Heart left ventricle (tissue), 16 donors: ENCODE measurements at places on chromosomes 1 and 21. TPM values are rescaled to one million over a fixed set of nuclear protein-coding genes. Genes with fewer than 3 reads are reported as not detected.

The POGZ gene
- polyA plus RNA-seq, result 20.6 TPM

The ZNF670 gene
- polyA plus RNA-seq, result 1.6 TPM

The CLCA1 gene
- polyA plus RNA-seq, result not detected

The NPHS2 gene
- not detected for polyA plus RNA-seq

The OR2T6 gene
- not detected for polyA plus RNA-seq

The SPRR2B gene
- polyA plus RNA-seq, result not detected

The DRAXIN gene
- polyA plus RNA-seq, result 0.03 TPM

GRCh38 chr1:46812065-46812963 is 13.5 kb downstream of the CYP4B1 start:
- H3K4me1 ChIP-seq, result peaks cover 13% of the 10 kb centered on the region
- no peak overlapping the region for H3K27ac ChIP-seq
- no peaks in the 10 kb centered on the region for H3K27me3 ChIP-seq
- H3K36me3 ChIP-seq, result no peaks in the 10 kb centered on the region
- peak; percentile 61 for DNase-seq

DNA sequence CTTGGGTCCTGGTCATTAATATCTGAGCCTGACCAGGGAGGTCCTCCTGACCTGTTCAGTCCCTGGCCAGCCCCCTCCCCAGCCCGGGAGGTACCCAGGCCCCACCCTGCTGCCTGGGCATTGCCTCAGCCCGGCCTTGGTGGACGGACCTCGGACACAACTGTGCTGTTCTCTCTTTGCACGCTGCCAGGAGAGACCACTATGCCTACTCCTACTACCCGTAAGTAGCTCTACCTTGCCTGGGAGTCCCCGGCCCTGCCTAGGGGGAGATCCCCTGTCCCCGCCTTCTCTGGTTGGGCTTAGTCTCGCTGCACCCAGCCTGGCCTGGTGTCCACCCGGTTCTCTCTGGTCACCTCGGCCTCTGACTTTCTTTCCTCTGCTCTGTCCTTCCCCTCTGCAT is 53.2 kb downstream of the PTPRU start:
- DNase-seq, result no peak
- H3K27me3 ChIP-seq, result no peaks in the 10 kb centered on the region
- no peaks in the 10 kb centered on the region for H3K36me3 ChIP-seq
- H3K4me1 ChIP-seq, result no peaks in the 10 kb centered on the region
- no peak overlapping the region for H3K4me3 ChIP-seq

- peak; percentile 18 for DNase-seq
- peaks cover 12% of the 10 kb centered on the region for H3K36me3 ChIP-seq
- H3K4me3 ChIP-seq, result no peak overlapping the region
- no peaks in the 10 kb centered on the region for H3K27me3 ChIP-seq
Measured at GRCh38 chr1:174974711-174975119, 25.0 kb upstream of the CACYBP start.

DNA sequence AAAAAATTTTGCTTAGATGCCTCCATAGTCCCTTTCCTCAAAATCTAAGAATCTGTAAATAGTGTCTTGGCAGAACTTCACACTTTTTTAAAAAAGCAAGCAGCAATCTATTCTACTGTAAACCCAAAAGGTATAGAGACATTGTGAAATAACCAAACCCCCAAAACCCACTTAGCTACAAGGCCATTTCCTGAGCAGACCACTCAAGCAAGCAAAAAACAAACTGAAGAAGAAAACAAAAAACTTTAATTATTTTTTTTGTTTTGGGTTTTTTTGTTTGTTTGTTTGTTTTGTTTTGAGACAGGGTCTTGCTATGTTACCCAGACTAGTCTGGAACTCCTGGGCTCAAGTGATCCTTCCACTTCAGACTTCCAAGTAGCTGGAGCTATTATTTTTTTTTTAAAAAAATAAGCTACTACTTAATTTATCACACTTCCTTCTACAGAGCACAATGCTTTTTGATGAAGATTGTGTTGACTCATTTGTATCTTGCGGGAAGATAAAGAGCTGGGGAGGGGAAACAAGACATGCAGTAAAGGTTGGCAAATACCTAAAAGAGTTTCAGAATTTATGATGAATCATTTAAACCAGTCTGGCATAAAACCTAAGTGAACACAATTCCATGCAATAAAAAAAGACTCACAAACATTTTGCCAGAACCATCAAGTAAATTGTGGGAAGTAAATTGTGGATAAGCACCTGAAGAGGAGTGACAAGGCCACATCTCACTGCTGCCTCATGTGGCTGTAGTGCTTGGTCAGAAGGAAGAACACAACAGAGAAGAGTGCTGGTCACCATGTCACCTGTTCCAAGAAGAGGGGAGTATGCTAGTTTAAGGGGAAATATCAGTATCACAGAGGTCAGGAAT is 2.7 kb upstream of the PTPN22 start:
- no peak overlapping the region for H3K27ac ChIP-seq
- no peaks in the 10 kb centered on the region for H3K36me3 ChIP-seq
- DNase-seq, result no peak
- H3K27me3 ChIP-seq, result no peaks in the 10 kb centered on the region
- H3K4me1 ChIP-seq, result no peaks in the 10 kb centered on the region
- H3K4me3 ChIP-seq, result no peak overlapping the region

- peak overlapping the region; percentile 59 for H3K4me3 ChIP-seq
- no peak for DNase-seq
- H3K36me3 ChIP-seq, result no peaks in the 10 kb centered on the region
- peak overlapping the region; percentile 81 for H3K27ac ChIP-seq
- peaks cover 46% of the 10 kb centered on the region for H3K4me1 ChIP-seq
- no peaks in the 10 kb centered on the region for H3K27me3 ChIP-seq
Measured at GRCh38 chr1:162023181-162023546, 505 bp downstream of the OLFML2B start.
